ENCODE measurements at places on chromosomes 6 and 20. TPM values are rescaled to one million over a fixed set of nuclear protein-coding genes. Genes with fewer than 3 reads are reported as not detected.

GRCh38 chr6:115908906-115909559, 151.7 kb downstream of the FRK start:
- no peaks in the 10 kb centered on the region for H3K4me1 ChIP-seq
- no peak for DNase-seq
- no peak overlapping the region for H3K4me3 ChIP-seq

DNA sequence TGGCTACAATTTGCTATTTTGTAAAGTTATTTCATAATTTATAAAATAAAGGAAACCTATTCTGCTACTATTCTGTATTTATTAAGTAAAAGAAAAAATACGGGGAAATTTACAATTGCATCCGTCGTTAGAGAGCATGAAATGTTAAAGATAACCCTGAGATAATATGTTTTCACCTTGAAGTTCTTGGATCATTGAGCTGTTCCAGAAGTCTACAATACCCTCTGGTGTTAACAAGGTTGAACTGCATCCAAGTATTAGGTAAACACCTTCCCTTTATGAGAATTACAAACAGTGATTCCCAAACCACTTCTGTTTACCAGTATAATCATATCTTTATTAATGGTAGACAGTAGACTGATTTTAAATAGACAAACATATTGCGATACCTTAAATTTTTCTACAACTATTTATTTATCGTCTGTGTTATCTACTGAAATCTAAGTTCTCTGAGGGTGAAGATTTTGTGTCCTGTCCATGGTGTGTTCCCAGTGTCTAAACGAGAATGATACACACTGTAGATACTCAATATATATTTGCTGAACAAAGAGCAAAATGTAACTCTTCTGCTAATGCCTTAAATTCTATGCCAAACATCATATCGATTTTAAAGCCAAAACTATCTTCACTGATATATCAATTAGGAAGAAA, 28.2 kb downstream of the TBC1D32 start:
- no peak for DNase-seq
- no peaks in the 10 kb centered on the region for H3K27me3 ChIP-seq
- H3K27ac ChIP-seq: no peak overlapping the region
- no peaks in the 10 kb centered on the region for H3K4me1 ChIP-seq

GRCh38 chr20:52843425-52843824, 128.7 kb upstream of the TSHZ2 start:
- H3K27ac ChIP-seq: no peak overlapping the region
- H3K36me3 ChIP-seq: no peaks in the 10 kb centered on the region
- DNase-seq: no peak
- H3K27me3 ChIP-seq: no peaks in the 10 kb centered on the region

DNA sequence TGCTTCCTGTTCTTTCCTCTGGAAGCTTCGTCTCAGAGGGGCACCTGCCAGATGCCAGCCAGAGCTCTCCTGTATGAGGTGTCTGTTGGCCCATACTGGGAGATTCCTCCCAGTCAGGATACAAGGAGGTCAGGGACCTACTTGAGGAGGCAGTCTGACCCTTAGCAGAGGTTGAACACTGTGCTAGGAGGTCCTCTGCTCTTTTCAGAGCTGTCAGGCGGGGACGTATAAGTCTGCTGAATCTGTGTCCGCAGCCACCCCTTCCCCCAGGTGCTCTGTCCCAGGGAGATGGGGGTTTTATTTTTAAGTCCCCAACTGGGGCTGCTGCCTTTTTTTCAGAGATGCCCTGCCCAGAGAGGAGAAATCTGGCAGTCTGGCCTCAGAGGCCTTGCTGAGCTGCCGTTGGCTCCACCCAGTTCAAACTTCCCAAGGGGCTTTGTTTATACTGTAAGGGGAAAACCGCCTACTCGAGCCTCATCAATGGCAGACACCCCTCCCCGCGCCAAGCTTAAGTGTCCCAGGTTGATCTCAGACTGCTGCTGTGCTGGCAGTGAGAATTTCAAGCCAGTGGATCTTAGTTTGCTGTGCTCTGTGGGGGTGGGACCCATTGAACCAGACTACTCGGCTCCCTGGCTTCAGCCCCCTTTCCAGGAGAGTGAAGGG, 326.7 kb downstream of the BCKDHB start:
- no peaks in the 10 kb centered on the region for H3K36me3 ChIP-seq
- DNase-seq: no peak
- no peaks in the 10 kb centered on the region for H3K27me3 ChIP-seq
- no peaks in the 10 kb centered on the region for H3K4me1 ChIP-seq

DNA sequence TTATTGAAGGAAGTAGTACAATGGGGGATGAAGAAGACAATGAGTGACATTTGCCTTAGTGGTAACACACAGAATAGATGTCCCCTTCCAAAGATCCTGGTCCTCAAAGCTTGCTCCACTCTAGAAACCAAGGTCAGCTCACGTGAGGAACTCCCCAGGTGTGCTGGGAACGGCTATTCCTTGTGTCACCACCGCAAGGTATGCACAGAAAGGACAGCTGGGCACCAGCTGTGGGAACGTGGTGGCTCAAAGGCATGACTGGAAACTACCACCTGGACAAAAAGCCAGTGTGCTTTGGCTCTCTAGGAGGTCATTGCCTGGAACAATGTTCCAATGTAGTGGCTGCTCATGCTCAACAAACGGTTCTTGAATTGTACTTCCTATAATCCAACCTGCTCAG, 94.0 kb downstream of the SLC22A3 start:
- H3K4me1 ChIP-seq: no peaks in the 10 kb centered on the region
- H3K4me3 ChIP-seq: no peak overlapping the region
- no peak for DNase-seq
- no peak overlapping the region for H3K27ac ChIP-seq
- H3K36me3 ChIP-seq: no peaks in the 10 kb centered on the region

DNA sequence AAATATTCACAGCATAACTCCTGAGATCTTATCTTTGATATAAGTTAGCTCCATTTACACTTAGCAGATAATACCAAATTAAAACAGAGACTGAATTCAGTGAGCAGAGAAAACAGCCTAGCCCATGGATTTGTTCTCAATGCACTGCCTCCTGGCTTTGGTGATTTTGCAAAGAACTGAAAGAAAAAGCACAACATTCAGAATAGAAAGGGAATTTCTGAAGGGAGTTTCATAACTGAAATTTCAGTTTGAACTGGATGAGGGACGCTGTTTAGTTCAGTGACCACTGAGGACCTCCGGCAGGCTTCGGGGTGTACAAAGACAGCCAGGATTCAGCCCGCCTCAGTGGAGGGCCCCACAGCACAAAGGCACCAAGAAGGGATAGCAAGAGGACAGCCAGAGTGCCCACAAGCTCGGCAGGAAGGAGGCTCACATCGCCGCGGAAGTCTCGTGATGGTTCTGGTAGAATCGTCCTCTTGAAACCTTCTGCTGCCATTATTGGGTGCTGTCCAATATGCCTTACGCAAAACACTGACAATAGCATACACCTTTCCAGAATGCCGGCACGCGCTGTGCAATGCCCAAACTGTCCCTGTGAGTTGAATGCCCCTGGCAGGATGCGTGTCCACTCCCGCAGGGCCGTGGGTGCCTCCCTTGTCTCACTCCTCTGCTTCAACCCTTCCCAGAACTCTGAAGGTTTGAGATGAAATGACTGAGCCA, 9.7 kb upstream of the IRF4 start:
- H3K4me1 ChIP-seq: no peaks in the 10 kb centered on the region
- no peak for DNase-seq
- H3K36me3 ChIP-seq: no peaks in the 10 kb centered on the region
- H3K27ac ChIP-seq: no peak overlapping the region
- peaks cover 17% of the 10 kb centered on the region for H3K27me3 ChIP-seq

DNA sequence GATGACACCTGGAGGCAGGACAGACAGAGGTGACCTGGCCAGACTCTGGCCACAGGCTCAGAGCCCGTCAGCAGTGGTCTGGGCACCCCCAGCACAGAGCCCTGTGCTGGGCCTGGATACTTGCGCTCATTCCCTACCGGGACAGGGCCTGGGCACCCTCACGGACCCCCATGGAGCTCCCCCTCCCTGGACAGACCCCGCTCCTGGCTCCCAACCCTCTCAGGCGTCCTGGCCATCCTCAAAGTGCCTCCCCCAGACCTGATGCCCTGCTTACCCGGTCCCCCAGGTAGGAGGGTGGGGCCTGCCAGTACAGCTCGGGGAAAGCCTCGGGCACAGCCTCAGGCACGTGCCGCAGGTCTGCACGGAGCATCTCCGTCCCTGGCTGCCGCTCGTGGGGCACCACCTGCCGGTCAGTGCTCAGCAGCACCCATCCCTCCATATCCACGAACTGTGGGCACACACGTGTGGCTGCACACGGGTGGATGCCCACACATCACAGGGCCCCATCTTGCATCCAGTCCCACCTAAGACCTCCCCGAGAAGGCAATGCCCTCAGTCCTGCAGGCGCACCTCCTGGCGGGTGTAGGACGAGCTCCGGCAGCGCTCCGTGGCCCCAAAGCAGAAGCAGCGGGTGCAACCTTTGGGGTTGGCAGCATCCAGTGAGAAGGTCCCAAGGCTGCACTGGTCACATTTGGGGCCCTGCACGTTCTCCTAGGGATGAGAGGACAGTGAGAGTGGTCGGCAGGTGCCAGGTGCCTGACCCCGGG, 24.3 kb downstream of the ADRM1 start:
- no peak overlapping the region for H3K4me3 ChIP-seq
- no peaks in the 10 kb centered on the region for H3K27me3 ChIP-seq
- H3K4me1 ChIP-seq: no peaks in the 10 kb centered on the region
- H3K27ac ChIP-seq: no peak overlapping the region
- peaks cover 90% of the 10 kb centered on the region for H3K36me3 ChIP-seq

DNA sequence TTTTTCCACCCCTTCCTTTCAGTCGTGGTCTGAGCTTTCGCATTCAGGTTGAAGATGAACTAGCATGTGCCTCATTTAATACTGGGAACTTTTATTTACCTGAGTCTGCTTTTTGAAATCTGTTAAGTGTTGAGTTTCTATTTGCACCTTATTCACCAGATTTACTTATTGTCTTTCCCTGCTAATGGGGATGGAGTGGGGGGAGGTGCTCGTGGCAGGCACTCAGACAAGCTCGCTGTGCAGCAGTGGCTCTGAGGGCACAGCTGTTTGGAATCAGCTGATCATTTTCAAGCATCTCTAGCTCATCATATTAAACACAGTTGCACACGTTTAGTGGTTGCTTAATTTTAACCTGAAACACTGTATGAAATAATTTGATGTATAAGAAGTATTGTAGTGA, 35.6 kb downstream of the UTRN start:
- H3K36me3 ChIP-seq: no peaks in the 10 kb centered on the region
- no peak overlapping the region for H3K27ac ChIP-seq
- H3K4me1 ChIP-seq: peaks cover 58% of the 10 kb centered on the region
- H3K27me3 ChIP-seq: no peaks in the 10 kb centered on the region
- no peak for DNase-seq

ZNF391 gene
- 2.0 TPM for total RNA-seq

FKBP1C gene
- total RNA-seq: 1.1 TPM

CFAP206 gene
- 3.9 TPM for total RNA-seq

RAMACL gene
- total RNA-seq: 6.6 TPM

PRSS35 gene
- total RNA-seq: 0.59 TPM

CASS4 gene
- total RNA-seq: 23.9 TPM

All from lower lobe of right lung (tissue), 2 donors.